Activated B cell treated with CpG ODN at 0.5 μM for 24 hours (primary cell): ENCODE measurements at places on chromosomes 4 and X. TPM values are rescaled to one million over a fixed set of nuclear protein-coding genes. Genes with fewer than 3 reads are reported as not detected.

GRCh38 chrX:123713434-123713833 is 19.4 kb downstream of the THOC2 start:
- DNase-seq = no peak

DNA sequence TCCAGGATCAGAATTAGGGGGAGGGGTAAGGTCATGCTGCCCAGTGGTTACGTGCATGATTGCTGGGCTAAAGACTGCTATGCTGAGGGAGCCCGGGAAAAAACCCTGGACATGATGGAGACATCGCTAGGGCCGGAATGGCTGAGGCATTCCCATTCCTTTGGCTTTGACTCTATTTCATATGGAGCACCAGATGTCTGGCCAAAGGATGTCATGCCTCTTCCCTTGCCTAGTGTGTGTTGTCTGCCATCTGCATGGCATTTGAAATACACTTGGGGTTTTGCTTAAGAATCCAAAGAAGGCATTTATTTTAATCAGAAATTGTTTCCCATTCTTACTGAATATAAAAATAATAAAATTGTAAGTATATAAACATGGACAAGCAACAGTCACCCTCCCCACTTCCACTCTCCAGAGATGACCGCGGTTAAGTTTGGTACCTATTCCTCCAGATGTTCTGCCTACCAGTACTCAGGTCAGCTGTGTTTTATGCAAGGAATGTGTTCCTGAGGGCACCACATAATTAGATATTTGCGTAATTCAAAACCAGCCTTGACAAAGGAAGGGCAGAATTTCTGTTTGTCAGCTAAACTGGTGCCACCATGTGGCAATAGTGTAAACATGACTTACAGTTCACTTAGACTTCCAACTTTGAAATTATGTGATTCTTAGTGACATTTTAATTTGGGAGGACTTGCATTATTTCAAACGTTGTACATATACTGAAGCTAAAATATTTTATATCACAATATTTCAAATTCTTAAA is 105.9 kb downstream of the CT47B1 start:
- DNase-seq = no peak

DNA sequence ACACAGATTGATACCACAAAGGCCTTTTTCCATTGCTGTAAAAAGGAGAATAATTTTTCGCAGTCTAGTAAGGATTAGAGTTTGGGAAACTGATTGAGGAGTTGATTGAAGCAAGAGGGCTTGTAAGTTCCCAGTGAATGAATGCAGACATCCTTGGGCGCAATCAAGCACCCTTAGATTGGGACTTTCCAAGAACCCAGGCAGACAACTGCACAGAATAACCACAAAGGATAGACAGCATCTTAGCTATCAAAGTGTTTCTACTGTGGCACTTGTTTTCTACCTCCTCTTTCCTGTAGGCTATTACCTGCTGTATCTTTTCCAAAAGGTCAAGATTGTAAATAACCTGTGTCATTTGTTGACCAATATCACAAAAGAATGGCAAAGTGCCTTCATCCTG is 2.6 kb downstream of the COX18 start:
- DNase-seq = no peak

DNA sequence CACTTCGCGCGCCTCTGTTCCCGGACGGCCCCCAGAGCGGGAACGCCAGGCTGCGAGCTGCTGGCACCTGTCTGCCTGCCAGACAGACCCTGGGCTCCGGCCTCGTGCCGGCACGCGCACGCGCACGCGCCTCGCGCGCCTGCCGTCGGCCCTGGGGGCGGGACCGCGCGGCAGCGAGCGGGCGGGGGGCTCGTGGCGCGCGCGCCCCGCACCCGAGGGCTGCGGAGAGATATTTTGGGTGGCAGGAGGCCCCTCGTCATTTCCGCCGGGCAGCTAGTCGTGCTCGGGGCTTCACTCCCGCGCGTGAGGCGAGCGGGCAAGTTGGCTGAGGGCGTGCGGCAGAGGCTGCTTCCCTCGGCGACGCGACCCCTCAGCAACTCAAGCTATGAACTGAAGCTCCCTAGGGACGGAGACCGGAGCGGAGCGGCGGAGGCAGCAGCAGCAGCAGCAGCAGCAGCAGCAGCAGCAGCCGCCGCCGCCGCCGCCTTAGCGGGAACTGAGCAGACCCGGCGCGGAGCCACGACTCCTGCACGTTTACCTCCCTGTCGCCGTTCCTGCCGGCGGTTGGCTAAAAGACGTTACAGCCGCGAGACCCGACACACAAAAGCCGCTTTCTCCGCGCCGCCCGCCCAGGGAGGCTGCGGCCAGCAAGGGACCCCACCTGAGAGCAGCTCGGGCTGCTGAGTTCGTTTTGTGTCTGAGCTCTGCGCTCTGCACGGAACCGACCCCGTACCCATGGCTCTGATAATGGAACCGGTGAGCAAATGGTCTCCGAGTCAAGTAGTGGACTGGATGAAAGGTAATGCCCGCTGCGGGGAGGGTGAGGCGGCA is at the start of gene CNKSR2:
CNKSR2 (plus strand) TSS at position 256 of the 831 bp plus-strand sequence; CDS start at position 736, 480 bp downstream.
- DNase-seq = peak; percentile 74

GRCh38 chrX:155112171-155112570 is 40.9 kb downstream of the BRCC3 start:
- no peak for DNase-seq

The CT45A5 gene
- not detected in 2 replicates for total RNA-seq

- DNase-seq = no peak
Observed at GRCh38 chr4:78949735-78950134, 10.5 kb upstream of the PAQR3 start.

DNA sequence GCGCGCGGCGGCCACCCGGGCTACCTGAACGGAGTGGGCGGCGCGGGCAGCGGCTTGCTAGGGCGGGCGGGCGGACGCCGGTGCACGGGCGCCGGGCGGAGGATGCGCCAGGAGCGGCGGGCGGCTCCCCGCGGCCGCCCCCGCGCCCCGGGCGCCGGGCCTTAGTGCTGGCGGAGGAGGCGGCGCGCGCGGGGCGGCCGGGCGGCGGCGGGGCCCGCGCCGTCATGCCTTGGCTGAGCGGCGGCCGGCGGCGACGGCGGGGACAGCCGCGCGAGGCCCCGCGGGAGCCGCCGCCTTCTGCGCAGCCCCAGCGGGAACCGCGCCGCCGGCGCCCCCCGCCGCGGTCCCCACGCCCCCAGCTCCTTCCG is 48.2 kb downstream of the CLDN34 start:
- DNase-seq = no peak

The PKD2 gene
- total RNA-seq = 4.2 and 6.2 TPM in 2 replicates

DNA sequence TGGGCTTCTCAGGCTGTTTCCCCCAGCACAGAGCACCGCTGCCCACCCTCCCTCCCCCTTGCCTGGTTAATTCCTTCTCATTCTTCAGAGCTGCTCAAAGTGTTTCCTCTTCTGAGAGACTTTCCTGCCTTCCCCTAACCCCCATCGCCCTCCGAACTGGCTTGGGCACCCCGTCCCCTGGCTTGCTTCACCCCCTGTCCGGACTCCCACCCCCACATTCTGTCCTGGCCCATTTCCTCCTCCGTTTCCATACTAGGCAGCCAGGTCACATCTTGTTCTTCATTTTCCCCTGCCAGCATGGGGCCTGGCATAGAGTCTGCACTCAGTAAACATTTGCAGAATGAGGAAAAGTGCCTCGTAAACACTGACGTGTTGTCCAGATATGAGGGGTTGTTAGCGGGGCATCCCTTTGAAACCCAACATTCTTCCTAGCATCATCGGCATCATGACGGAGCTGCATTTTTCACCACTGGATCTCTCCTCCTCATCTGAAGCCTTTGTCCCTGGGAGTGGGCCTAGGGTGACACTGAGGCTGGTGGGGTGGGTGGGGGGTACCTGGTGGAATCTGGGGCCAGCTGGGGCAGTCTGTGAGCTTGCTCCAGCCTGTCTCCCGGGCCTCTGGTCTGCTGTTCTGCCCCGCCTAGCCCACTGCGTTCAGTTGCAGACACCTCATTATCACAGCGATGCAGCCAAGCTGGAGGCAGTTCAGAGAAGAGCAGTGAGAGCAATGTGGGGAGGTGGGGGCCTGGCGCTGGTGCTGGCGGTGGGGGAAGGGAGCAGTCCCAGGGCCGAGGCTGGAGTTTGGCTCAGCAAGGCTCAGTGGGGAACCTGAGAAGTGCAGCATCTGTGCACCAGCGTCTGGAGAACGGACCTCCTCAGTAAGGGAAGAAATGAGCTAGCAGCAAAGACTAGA is 149.4 kb upstream of the PJA1 start:
- no peak for DNase-seq

GRCh38 chr4:118850488-118851173 is 14.7 kb upstream of the SEC24D start:
- no peak for DNase-seq

The STATH gene
- not detected in 2 replicates for total RNA-seq

DNA sequence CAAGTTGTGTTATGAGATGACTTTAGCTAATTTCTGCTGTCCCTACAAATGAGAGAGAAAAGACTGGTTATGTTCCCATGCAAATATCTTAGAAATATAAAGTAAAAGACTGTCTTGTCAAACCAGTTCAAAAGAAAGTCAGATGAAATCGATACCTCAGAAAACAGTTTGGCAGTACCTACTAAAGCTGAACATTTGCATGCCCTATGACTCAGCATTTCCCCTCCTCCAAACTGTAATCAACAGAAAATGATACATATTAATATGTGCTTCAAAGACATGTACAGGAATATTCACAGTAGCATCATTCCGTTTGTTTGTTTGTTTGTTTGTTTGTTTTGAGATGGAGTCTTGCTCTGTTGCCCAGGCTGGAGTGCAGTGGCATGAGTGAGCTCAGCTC is 90.3 kb downstream of the ARX start:
- no peak for DNase-seq

The FRMD7 gene
- not detected in 2 replicates for total RNA-seq

GRCh38 chr4:153832720-153833287 is 43.9 kb upstream of the SFRP2 start:
- DNase-seq = no peak

DNA sequence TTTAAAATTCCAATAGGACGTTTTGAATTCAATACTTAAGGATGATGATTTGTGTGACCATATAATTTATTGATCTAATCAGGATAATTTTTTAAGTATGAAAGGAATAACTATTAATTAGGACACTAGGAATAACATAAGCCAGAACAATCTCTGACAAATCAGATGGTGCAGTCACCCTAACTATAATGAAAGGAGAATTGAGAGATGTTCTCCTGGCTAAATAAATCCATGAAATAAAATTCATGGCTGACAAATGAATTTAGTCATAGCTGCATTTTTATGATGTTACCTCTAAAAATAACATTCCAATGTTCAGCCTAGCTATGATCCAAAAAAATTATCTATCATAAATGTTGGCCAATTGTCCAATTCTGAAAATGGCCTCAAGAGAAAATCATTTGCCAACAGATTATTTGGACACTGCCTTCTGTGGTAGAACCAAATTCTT is 190.6 kb upstream of the NEIL3 start:
- DNase-seq = no peak

The MXRA5 gene
- total RNA-seq = not detected in 2 replicates

DNA sequence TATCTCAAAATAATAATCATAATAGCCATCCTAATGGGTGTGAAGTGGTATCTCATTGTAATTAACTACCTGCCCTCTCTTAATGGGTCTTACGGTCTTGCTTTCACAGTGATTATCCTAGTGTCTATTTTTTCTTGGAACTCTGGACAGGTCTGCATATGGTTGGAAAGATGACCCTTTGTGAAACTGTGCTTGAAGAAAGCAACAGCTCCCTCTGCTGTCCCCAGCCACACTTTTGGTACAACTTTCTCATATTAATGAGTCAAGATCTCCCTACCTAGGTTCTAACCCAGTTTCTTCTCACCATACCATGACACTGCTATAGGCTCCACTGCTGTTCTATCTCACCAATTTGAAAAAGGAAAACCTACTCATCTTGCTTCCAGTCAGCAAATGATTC is 2.4 kb downstream of the TFDP3 start:
- no peak for DNase-seq

GRCh38 chrX:153886915-153887314 is 942 bp upstream of the L1CAM start:
- DNase-seq = no peak

GRCh38 chr4:114782415-114783214 is 184.0 kb downstream of the UGT8 start:
- DNase-seq = no peak

- no peak for DNase-seq
Observed at GRCh38 chrX:101430457-101431078, 22.5 kb downstream of the HNRNPH2 start.

- no peak for DNase-seq
Observed at GRCh38 chr4:56786955-56787354, 34.5 kb downstream of the SPINK2 start.

GRCh38 chrX:41350150-41350975 is 16.4 kb downstream of the DDX3X start:
- DNase-seq = no peak
